NCI-H2171 (cell line): ENCODE measurements at places on chromosomes 5 and 9.
A peak's percentile ranks its signal among the peaks of the same experiment; 100 is the strongest.

DNA sequence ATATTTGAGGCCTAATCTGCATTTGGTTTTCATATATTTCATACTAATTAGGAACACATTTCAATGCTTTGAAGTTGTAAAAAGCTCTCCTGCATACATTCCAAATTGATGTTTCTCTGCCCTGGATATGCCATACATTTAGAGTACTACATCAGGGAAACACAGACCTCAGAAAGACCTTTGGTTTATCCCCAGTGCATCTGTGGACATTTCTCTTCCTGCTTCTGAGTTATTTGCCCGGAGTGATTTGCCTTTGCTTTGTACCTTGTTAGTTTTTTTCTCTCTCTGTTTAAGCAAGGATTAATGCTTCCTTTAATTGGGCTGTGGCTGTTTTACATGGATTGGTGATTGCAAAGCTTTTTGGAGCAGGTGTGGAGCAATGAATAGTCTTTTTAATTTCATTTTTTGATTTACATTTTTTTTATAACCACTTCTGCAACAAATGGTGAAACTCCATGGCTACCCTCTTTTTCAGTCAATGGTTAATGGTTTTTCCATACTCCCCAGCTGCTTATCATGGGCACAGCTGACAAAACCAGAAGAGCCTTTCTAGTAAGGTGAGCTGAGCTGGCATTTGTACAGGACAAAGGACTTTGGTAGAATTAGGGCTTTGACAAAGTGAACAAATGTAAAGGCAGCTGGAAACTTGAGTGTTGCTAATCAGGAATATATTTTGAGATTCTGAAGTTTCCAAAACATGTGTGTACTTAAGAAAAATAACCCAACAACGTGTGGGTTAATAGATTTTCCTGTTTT lies 54.2 kb downstream of the ZSWIM6 start:
- no peak for DNase-seq

- DNase-seq = peak; percentile 10
Measured at GRCh38 chr5:143931476-143931875, 119.5 kb downstream of the HMHB1 start.

DNA sequence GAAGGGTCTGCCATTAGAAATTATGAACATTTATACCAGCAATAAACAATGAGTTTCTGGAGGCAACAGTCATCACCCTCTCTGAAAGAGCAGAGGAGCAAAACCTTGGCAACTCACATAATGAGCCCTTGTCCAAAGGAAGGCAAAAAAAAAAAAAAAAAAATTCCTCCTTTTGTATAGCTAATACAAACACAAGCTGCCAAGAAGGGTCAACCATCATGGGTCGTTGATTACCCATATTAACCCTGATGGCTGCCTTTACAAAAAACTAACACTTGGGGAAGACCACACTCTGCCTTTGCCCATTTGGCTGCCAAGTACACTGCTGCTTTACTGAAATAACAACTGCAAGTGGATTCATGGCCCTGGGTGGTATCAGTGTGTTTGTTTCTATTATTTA lies 272.7 kb downstream of the ADAMTSL1 start:
- DNase-seq = no peak

GRCh38 chr9:71758785-71759184 lies 9.5 kb downstream of the CEMIP2 start:
- DNase-seq = peak; percentile 31

DNA sequence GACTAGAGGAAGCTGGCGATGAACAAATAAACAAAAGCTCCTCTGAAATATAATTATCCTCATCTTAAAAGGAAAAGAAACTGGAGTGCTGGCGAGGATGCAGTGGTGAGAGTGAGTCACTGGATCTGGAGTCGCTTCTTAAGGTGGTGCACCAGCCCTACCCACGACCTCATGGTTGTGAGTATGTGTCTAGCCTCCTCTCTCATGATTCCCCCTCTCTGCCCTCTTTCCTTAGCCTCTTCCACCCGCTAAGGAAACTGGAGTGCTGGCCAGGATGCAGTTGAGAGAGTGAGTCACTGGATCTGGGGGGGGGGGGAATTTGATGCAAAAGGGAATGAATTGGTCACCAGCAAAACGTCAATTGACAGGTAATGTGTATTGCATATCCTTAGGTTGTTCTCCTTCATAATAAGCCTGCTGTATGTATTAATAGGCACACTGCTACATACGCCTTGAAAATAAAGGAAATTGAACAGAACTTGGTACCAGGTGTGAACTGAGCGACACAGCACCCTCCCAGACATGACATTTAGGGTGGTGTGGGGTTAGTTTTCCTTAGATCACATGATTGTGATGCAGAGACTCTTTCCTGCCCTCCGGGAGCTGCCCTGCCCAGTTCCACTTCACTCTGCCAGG lies 36.3 kb upstream of the EBF1 start:
- no peak for DNase-seq

- DNase-seq = no peak
Measured at GRCh38 chr5:151002681-151003502, 17.5 kb upstream of the GPX3 start.

- DNase-seq = no peak
Measured at GRCh38 chr9:117411547-117411946, 3.3 kb downstream of the ASTN2 start.

- DNase-seq = no peak
Measured at GRCh38 chr9:5532306-5532705, 22.0 kb downstream of the PDCD1LG2 start.

DNA sequence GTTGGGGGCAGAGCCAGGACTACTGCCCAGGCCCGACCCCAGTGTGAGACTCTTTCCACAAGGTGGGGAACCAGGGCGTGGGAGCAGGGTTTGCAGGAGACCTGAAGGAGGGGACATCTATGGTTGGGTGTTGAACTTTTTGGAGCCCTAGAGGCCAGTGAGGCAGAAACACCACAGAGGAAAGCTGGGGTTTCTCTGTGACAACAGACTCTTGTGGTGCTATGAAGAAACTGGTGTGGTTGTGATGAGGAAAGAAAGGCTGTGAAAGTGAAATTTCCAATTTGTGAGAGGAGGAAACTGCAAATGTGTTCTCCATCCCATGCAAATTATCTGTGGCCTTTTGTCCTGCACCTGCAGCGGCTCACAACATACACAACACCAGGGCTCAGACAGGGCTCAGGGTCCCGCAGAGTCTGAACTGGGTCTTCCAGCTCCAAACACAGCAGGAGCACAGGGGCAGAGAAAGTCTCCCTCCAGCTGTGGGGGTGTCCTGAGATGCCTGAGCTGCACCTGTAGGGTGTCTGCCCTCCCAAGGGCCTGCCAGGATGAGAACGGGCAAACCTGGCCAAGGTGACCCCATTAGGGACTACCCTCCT lies 51.4 kb upstream of the GRHPR start:
- DNase-seq = no peak

- DNase-seq = no peak
Measured at GRCh38 chr5:56696900-56697299, 118.4 kb upstream of the MAP3K1 start.

DNA sequence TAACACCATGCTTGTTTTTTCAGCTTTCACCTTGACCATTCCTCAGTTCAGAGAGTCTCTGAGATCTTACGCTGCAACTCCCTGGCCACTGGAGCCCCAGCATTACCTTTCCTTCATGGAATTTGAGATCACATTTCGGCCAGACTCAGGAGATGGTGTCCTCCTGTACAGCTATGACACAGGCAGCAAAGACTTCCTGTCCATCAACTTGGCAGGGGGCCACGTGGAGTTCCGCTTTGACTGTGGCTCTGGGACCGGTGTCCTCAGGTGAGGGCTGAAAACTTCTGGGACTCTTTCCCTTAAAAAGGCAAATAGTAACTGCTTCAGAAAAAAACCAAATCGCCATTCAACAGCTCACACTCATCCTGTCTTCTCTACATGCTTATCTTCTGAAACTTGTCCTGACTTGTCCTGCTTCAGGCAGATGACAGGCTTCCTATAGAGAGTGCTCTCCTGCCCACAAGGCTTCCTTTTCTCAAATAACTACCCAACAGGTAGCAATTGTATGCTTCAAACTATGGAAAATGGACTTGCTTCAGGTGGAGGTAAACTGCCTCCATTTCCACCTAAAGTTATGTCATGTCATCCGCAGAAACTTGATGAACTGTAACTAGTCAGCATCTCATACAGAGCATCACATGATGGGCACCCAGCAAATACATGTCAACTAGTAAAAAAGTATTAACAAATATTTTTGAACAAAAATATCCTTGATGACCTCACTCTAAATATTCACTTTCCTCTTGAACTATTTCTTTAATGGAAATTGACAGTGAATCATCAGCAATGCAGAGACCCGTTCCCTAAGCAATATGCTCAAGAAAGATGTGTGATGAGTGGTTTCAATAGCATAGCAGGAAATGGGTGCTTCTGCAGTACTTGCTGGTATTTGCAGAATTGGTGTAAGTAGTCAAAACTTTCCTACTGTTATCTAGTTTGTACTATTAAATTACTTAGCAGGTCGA lies 129.2 kb downstream of the LIFR start:
- peak; percentile 28 for DNase-seq

DNA sequence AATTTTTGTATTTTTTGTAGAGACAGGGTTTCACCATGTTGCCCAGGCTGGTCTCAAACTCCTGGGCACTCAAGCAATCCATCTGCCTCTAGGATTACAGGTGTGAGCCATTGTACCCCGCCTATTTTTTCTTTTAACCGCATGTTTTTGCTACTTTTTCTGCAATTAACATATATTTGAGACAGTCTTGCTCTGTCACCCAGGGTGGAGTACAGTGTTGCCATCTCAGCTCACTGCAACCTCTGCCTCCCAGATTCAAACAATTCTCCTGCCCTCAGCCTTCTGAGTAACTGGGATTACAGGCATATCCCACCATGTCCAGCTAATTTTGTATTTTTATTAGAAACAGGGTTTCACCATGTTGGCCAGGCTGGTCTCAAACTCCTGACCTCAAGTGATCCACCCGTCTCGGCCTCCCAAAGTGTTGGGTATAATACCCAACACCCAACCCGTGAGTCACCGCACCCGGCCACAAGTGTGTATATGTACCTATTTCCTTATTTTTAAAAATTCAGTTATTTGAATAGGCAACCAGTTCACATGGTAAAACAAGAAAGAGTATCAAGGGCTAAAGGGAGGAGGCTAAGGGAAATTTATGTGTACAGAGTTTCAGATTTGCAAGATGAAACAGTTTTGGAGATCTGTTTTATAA lies 13.3 kb downstream of the PHAX start:
- DNase-seq = no peak

DNA sequence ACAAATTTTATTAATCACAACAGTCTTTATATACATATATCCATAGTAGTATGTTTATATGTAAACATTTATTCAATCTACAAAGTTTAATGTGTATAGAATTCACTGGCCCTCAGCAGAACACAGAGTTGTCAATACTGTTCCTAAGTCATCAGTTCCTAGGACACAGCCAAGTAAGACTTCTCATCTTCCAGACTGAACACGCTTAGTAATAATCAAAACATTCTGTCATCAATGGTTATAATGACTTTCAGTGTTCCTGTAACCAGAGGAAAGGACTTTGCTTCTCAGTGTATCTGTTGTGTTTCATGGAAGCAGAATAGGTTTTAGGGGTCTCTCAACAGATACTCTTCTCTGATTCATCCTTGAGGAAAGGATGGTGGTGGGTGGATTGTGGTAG lies 82.2 kb downstream of the SMIM23 start:
- DNase-seq = no peak

DNA sequence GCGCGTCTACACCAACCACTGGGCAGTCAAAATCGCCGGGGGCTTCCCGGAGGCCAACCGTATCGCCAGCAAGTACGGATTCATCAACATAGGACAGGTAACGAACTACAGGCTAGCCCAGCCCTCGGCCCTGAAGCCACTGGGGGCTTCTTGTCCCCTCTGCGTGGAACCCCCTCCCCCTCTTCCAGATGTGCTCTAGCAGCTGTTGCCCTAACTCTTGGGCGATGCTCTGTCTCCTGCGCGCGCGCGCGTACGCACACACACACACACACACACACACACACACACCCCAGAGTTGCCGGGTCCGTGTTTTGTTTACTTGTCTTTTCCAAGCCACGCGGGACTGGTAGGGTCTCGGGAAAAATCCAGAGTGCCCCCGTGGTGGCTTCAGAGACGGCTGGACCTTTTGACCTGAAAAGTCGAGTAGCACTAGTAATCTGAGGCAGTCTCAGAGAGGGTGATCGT lies 836 bp downstream of the PCSK5 start:
- DNase-seq = no peak

DNA sequence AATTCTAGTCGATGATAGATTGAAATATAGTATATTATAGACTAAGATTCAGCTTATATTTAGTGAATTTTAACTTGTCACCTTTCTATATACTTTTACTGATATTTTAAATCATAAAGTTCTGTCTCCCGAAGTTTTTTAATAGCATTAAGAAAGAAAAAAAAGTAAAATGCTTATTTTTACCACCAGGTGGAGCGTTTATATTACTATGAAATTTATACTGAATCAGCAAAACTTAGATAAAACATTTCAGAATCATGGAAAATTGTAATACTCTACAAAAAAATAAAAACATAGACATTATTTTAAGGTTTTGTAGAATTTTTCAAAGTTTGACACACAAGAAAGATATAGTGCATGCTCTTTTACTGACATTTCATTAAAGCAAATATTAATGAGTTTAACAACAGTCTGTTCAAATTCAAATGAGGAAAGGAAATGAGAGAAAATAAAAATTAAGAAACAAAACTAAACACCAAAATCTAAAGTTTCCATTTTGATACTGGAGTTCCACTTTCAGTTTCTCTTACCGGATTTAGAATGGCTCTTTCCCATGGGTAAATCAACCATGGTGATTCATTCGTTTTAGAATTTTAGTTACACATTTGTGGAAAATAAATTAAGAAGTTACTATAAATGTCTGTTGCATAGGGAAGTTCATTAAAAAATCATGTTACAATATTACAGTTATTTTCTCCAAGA lies 1035.3 kb downstream of the CDH12 start:
- peak; percentile 22 for DNase-seq

DNA sequence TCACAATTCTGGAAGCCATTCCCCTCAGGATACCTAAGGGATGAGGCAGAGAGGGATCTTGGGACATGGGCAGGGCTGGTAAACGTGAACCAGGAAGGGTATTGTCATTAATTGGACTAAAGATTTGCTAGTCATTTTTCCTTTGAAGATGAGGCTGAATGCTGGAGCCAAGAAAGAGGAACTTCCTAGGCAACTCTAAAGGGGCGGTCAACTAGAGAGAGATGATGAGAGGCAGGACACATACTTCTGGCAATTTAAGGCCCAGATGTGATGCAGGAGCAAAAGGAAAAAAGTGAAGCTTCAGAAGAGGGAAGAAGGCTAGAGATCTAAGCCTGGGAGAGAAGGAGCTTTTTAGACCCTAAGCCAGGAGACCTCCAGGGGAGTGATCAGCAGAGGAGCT lies 5.6 kb downstream of the GBA2 start:
- DNase-seq = no peak

DNA sequence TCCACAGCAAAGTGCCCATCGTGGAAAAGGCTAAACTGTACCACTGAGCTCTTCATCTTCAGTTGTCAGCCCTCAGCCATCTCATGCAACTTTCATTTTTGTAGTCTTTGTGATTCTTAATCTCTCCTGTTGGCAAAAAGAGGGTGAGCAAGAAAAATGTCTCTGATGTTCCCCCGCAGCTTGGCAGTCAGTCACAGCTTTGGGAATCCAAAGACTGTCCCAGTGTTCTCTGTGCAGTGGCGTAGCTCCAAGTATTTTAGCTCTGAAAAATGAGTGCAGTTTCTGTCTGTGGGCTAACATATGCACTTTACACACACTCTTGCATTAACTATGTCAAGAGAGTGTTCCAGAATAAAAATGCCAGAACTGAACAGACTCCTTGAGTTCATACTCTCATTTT lies 372.2 kb downstream of the TMEM232 start:
- DNase-seq = no peak
